Activated effector memory CD4-positive, alpha-beta T cell treated with Interleukin-2 at 50 U/mL for 16 hours (primary cell): ENCODE measurements at places on chromosomes 1 and 21.

DNA sequence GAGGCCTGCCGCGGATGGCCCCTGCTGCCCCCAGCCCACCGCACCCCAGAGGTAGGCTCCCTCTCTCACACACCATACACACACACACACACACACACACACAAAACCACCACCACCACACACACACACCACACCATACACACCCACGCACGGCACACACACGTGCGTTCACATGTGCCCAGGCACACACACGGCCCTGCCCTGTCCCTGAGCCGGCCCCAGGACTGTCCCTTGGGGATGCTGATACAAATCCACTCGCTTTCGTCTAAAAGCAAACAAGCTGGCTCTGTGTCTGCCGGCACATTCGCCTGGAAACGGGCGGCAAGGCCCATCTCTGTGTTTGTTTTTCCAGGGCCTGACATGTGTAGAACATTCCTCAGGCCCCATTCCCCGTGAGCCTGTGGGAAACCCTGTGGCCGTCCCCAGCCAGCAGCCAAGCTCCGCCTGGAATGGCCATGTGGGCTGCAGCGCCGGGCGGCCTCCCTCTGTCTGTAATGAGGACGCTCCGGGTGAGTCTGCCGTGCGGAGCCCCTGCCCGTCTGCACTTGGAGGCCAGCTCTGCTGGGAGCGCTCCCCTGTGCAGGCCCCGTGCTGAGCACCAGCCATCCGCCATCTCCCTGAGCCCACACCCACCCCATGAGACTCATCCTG lies 67.4 kb downstream of the DMRTB1 start:
- no peak for DNase-seq

GRCh38 chr1:203584035-203584434 lies 42.6 kb upstream of the ATP2B4 start:
- no peak for DNase-seq

- no peak for DNase-seq
Observed at GRCh38 chr1:232084584-232085223, 458.1 kb downstream of the DISC1 start.

- no peak for DNase-seq
Observed at GRCh38 chr1:39275836-39276507, 71.5 kb downstream of the MACF1 start.

DNA sequence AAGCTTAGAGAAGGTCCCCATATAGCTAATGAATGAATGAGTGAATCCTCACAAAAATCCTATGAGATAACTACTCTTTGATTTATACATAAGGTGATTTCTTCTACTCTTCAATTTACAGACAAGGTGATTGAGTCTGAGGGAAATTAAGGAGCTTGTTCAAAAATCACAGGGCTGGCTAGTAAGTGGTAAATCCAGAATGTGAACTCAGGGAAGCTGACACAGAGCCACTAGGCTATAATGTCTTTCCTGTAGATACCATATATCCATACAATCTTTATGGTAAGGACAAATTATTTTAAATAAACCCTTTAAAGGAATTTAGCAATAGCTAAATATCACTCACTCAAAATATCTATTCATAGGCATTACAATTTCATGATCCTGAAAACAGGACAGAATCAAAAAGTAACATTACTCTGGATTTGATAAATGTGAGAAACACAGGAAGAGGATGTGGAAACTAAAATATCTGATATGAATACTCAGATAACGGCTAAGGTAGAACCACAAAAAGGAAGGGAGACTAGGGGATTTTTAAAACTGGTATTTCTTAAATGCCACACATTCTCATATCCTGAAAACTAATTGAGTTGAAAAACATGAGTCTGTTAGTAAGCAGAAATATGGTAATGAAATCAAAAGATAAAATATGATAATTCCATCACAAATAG lies 108.2 kb downstream of the NBPF12 start:
- DNase-seq = no peak
